ENCODE measurements at places on chromosomes 6 and 20. TPM values are rescaled to one million over a fixed set of nuclear protein-coding genes. Genes with fewer than 3 reads are reported as not detected.
A peak's percentile ranks its signal among the peaks of the same experiment; 100 is the strongest.

SLC22A3 gene
- total RNA-seq, result not detected

RAB44 gene
- not detected for total RNA-seq

PAX1 gene
- not detected for total RNA-seq

TNFRSF21 gene
- total RNA-seq, result 3.8 TPM

DZANK1 gene
- 1.9 TPM for total RNA-seq

VNN1 gene
- not detected for total RNA-seq

SIM1 gene
- total RNA-seq, result not detected

PRDM13 gene
- 0.05 TPM for total RNA-seq

SMPDL3A gene
- 0.42 TPM for total RNA-seq

MEP1A gene
- not detected for total RNA-seq

SIRPA gene
- total RNA-seq, result not detected

DNA sequence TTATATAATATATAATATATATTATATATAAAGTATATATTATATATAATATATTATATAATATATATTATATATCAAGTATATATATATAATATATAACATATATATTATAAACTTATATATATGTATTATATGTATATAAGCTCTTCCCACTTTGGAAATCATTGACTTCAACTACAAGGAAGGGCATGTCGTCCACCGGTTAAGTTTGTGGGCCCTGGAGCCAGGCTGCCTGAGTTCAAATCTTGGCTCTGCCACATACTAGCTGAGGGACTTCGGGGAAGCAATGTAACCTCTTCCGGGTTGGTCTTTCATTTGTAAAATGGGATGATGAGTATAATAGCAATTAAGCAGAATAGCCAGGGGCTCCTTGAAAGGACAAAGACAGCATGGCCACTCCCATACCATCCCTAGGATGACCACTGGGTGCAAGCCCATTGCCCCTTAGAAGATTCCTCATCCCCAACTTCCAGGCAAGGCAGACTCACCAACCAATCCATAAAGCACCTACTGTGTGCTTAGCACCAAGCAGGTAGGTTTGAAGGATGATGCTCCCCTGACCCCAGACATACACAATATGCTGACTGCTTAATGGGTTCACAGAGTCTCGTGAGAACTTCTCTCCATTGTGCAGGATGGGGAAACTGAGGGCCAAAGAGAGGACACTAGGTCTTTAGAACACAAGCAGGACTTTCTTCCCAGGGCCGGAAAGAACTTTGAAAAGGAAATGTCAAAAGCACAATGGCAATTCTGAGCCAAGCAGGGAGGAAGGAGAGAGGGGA, 163.2 kb downstream of the MRPL14 start:
- no peak for DNase-seq

GRCh38 chr6:7566107-7566506, 23.9 kb upstream of the SNRNP48 start:
- no peak for DNase-seq

GRCh38 chr20:2261046-2261485, 34.7 kb upstream of the TGM3 start:
- no peak for DNase-seq

DNA sequence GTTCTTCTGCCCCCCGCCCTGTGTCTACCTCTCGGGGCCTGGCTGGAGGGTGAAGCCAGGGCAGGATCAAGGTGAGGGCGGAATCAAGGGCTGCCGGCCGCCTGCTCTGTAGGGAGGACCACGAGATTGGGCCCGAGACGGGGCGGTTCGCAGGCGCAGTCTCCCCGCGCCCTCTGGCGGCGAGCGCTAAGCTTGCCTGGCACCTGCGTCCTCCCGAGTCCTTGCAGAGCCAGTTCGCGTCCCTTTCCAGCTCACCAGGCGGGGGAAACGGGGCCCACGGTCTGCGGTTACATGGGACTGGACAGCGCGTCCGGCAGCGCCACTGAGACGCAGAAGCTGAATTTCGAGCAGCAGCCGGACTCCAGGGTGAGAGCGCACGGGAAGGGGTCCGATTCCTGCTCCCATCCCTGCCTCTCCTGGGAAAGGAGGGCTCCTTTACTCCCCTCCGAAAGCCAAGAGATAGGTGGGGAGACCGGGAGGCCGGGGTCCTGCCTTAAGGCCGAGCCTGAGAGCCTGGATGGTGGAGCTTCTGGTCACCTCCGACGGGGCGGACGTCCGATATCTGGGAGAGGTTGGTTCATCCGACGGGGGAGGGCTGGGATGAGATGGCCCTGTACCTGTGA, 3.6 kb upstream of the MATN4 start:
- peak; percentile 91 for DNase-seq

- DNase-seq, result peak; percentile 36
These were observed 78.9 kb downstream of the FAM217A start for GRCh38 chr6:3999800-4000661.

DNA sequence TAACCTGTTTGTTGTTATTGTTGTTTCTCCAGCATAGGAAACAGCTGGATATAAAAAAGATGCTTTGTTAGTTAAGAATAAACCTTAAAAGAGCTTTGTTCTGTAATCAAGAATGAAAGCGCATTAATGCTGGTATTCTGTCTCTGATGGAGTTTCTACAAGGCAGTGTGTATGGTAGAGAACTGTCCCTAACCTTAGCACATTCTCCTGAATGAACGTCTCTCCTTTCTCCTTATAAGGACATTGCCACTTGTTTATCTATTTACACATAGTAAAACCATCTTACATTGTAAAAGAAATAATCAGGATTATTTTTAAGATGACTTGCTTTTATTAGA, 33.8 kb upstream of the LCA5 start:
- no peak for DNase-seq

DNA sequence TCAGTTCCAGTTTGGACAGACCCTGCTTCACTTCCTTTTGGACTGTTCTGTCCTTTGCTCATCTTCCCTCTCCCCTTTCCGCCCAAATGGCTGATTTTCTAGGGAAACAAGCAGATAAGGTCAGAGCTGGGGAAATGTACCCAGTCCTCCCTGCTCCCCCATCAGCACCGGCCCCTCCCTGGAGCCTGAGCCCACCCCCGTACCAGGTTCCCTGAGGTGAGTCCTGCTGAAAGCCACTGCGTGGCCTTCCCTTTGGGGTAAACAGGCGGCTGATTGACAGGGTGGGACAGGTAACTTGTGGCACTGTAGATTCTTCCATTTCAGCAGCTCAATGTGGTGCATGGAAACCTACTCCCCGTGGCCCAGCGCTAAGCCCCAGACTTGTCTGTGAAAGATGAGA, 70.5 kb downstream of the NPEPL1 start:
- DNase-seq, result no peak

GRCh38 chr6:134589512-134589911, 271.6 kb upstream of the SGK1 start:
- DNase-seq, result no peak

GRCh38 chr20:37316775-37317170, 27.3 kb downstream of the MANBAL start:
- DNase-seq, result no peak

DNA sequence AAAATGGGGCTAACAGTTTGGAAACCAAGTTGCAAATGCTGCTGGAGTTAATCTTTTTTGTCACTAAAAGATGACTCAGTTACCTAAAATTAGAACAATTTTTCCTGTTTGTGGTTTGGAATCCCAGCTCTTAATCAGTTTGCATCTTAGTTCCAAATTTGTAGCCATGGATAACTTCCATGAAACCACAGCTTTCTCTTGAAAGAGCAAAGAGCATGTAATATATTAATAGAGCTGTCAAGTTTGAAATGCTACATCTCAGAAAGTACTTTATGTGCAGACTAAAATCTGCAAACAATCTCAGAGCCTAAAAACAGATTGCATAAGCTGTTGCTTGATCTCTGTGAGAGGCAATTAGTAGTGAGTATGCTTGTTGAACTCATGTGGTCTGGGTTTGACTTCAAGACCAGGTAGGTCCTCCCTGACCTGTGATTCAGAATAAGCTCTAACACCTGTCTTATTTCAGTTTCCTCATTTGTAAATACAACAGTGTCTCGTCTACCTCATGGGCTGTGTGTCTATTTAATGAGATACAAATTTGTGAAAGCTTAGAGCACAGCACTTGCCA, 23.5 kb downstream of the DHX35 start:
- no peak for DNase-seq

- no peak for DNase-seq
These were observed 4.3 kb upstream of the KCNG1 start for GRCh38 chr20:51027035-51027795.

GRCh38 chr6:89200706-89201215, 16.4 kb downstream of the GABRR1 start:
- DNase-seq, result no peak

DNA sequence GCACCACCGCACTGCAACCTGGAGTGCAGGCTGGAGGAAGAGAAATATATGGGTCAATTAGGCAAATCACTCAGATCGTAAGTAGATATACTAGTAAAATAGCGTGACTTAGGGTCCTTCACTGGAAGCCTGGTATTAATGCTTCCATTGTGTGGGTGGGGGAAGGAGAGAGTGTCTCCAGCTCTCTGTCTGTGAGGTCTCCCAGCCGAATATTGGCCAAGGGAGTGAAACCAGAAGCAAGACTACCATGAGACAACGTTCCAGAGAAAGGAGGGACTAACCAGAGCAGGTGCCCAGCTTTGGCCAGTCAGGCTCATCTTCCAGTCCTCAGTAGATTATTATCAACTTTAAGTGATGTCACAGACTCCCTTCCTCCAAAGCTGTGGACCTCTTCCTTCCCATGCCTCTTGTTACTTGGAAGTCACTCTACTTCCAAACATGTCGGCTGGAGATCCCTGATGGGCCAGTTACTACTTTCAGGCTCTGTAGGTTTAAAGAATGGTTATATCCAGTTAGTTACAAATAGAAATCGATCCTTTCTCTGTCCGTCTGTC, 28.8 kb downstream of the MTHFD1L start:
- no peak for DNase-seq

- DNase-seq, result no peak
These were observed 151.6 kb downstream of the SOBP start for GRCh38 chr6:107641500-107641941.

- DNase-seq, result no peak
These were observed 83.8 kb upstream of the FOXO3 start for GRCh38 chr6:108476847-108477430.

DNA sequence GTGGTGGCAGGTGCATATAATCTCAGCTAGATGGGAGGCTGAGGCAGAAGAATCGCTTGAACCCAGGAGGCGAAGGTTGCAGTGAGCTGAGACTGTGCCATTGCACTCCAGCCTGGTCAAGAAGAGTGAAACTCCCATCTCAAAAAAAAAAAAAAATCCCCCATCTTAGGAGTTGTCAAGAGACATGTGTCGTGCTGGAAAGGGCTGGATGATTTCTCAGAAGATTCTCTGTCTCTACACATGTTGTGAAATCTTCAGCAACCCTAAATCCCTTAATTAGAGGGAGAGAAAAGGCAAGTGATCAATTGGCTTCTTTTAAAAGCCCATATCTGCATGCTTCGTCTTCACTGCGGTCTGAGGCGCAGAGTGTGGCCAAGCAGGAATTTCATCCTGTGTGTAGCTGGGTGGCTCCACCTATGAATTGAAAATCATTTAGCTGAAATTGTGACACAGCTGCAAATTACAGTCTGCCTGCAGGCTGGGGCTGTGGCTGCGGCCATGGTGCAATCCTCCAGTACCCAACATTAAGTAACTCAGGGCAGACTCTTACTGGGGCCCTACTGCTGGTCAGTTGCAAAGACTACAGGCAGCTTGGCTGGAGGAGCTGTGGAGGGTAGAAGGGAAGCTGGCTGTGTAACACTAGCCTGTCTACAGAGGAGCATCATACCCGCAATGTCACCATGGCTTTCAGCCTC, 3.2 kb upstream of the TGM3 start:
- DNase-seq, result no peak

GRCh38 chr20:49682278-49682677, 31.4 kb downstream of the B4GALT5 start:
- no peak for DNase-seq

DNA sequence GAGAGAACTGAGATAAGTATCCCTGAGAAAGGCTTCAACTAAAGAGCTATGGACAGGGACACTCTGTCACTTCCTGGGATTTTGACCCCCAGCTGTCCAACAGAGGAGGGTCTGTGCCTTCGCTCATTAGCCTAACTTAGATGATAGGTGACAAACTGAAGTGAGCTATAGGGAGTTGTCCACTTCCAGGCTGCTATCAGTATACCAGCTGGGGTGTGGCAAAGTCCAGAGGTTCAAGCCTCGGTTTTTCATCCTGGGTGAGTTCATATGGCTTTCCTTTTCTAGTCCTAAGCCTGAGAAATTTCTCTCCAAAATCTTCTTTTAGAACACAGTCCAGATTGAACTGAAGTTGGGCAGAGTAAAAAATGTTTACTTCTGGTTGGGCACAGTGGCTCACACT, 5.9 kb upstream of the PAQR8 start:
- DNase-seq, result no peak

GRCh38 chr20:1800777-1801176, 94.4 kb upstream of the SIRPA start:
- DNase-seq, result no peak

DNA sequence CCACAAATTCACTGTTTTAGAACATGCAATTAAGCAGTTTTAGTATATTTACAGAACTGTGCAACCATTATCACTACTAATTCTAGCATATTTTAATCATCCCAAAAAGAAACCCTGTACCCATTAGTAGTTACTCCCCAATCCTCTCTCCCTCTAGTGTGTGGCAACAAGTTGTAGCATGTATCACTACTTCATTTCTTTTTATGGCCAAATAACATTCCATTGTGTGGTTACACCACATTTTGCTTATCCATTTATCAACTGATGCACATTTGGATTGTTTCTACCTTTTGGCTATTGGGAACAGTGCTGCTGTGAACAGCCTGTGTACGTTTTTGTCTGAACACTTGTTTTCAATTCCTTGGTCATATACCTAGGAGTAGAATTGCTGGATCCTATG, 31.5 kb upstream of the FKBP1A start:
- DNase-seq, result no peak

DNA sequence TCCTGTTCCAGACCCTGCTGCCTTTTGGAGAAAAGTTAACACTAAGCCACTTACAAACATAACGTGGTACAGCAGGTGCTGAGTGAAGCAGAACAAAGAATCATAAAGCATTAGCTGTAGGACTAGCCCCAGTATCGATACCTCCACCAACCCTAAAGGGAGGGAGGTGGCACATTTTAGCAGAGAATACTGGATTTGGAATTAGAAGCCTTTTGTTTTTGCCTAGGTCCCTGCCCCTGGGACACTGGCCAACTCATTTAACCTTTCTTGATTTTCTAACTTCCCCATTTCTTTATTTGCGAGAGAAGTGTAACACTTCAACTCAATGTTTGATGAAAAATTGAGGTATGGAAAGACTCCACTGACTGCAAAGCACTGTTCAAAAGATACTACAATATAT, 93.5 kb downstream of the B3GAT2 start:
- no peak for DNase-seq

- peak; percentile 86 for DNase-seq
These were observed 80.7 kb upstream of the CCN6 start for GRCh38 chr6:111973118-111973761.

DNA sequence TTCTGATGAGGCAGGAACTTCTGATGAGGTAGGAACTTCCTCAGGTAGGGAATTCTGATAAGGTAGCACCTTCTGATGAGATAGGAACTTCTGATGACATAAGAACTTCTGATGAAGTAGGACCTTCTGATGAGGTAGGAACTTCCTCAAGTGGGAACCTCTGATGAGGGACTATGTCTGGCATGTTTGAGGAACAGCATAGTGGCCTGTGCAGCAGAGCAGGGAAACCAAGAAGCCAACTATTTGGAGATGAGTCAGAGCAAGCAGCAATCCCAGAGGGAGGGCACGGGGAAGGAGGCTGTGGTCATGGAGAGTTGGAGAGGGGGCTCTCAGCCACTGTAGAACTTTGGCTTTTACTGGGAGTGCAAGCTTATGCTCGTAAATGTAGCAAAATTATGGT, 132.4 kb downstream of the CFAP61 start:
- DNase-seq, result no peak
